ENCODE measurements at places on chromosomes 2 and 18.

- no peak for DNase-seq
These were observed 1.5 kb downstream of the GIGYF2 start for GRCh38 chr2:232698556-232699091.

DNA sequence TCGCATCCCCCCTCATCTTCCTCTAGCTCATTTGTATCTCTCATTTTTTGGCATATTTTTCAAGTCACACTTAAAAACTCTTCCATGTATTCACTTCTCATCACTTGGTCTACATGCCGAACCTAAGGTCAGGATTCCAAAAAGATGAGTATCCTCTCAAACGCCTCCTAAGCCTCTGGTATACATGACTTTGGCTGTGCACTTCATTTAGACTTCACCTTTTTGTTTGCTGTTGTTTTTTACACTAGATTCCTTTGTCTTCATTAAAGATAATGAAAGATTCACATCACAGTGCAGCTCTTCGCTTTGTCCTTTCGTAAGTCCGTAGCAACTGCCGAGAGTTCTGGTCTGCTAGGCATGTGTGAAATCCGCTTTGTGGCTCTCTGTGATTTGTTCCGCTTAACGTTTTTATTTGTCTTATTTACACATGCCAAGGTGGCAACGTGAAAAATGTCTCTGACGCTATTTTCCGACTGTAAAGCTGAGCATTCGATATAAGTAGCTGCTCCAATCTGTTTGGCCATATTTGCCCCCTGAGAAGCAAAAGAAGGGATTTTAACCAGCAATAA, 17.7 kb downstream of the RND3 start:
- no peak for DNase-seq

DNA sequence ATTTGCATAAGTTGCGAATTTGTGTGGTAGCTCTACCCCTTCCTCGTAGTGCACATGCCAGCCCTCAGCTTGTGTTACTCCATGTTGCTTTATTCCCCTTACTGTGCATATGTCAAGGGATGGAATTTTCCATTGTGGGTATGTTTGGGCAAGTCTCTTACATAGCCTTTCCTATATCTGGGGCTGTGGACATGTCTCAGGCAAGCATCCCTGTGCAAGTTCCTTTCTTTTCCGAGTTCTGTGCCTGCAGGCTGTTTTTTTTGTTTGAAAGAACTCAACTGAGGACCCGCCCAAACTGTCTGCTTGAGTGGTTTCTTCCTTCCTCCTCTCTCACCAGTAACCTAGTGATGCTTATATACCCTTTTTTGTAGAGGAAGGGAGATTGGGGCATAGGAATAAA, 1739.1 kb upstream of the PIK3C3 start:
- DNase-seq, result no peak

DNA sequence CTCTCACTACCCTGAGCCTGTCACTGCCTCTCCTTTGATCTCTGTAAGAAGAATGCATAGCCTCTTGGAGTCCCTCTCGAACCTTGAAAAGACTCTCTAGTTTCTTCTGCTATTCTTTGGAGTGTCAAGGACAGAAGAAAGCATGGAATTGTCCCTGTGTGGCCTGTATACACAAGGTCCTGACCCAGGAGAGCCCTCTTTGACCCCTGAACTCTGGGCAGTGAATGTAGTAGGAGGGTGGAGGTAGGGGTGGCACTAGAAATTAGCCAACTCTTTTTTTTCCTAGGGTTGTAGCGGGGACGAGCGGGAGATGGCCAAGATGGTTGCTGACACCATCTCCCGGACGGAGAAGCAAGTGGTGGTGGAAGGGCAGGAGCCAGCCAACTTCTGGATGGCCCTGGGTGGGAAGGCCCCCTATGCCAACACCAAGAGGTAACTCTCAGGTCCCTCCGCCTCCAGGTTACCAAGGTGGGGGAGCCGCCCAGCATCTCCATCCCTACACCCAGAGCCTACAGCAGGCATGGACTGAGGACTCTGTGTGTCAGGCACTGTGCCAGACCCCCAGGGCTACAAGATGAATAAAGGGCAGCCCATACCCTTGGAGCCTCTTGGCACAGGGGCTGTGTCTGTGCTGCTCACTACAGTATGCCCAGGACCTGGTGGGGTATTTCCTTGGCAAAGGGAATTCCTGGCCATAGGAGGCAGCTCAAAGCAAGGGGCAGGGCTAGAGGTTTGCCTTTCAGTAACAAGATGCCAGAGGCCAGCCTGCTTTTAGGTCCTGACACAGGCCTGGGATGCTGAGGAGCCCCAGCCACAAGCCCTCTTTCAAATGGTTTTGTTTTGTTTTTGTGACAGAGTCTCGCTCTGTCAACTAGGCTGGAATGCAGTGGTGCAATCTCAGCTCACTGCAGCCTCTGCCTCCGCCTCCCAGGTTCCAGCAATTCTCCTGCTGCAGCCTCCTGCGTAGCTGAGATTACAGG, 16.4 kb downstream of the VIL1 start:
- DNase-seq, result no peak
